ENCODE measurements at places on chromosomes 4 and X.

DNA sequence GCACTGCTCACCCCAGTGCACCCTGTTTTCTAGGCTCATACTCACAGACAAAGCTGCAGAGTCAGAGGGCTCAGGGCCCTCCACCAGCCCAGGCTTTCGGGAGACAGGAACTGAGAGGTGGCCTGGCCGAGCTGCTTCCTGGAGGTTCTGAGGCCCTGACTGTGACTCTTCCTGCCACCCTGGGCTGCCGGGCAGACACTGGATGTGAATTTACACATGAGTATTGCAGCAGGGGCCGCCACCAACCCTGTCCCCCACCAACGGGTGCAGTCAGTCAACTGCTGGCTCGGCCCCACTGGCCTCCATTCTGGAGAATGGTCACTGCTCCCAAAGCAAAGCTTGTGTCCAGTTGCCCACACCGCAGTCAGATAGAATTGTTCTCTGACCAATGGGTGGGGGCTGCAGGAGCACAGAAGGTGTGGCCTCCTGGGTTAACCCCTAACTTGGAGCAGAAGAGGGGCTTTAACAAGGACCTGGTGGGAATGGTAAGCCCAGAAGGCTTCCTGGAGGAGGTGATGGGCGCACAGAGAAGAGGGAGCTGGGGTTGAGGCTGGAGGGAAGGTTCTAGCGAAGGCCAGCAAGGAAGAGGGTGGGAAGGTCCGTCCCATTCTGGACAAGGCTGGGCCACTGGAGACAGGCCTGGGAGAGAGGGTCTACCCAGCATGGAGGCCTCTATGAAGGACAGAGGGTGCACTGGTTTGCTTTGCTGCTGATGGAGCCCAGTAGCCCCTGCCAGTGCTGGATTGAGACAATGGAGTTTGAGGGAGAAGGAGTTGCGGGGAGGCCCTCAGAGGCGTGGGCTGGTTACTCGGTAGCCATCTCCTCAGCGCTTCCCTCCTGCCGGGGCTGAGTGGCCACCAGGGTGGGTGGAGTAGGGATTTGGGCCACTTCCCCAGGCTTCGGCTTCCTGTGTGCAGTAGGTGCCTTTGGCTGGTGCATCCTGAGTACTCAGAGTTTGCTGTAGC lies 135.3 kb downstream of the CPZ start:
- DNase-seq = peak; percentile 6

DNA sequence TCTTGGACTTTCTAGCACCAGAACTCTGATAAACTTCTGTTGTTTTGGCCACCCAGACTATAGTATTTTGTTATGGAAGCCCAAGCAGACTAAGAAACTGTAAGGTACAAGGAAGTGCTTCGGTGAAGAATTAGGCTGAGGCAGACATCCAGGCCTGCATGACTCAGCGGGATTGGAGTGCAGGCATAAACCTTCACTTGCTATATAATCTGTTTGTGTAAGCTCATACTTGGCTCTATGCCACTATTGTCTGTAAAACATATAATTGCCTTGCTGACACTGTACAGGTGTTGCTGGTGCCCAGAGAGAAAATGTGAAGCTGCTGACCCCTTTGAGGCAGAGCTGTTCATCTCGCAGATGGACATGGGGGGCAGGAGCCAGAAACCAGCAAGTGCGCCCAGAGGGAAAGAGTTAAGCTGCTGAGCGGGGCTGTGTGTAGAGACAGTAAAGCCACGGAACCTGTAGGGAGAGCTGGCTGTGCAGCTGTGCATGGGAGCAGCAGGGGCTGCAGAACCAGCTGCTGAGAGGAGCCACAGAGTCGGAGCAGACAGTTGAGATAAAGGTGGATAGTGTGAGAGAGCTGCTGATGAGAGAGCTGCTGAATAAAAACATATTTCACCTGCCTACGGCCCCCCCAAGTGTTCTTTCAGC lies 96.2 kb downstream of the RBM46 start:
- DNase-seq = no peak

- no peak for DNase-seq
Measured at GRCh38 chr4:118904418-118904817, 15.8 kb downstream of the SYNPO2 start.

- no peak for DNase-seq
Measured at GRCh38 chr4:109462297-109462696, 28.7 kb downstream of the SEC24B start.

- no peak for DNase-seq
Measured at GRCh38 chr4:84639145-84639544, 56.2 kb downstream of the CDS1 start.

DNA sequence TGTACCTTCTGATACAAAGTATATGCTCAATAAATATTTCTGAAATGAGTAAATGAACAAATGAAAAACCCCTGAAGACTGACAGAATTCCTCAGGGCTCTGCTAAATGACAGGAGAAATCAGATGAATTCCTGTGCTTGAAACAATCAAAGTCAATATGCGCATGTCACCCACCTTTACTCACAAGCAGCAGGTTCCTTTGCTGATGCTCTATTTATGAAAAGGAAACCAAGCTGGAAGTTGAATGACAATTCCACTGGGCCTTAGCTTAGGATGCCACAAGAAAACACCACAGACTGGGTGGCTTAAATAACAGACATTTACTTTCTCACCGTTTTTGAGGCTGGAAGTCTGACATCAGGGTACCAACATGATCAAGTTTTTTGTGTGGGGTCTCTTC lies 477.5 kb upstream of the TEX13C start:
- DNase-seq = no peak

- no peak for DNase-seq
Measured at GRCh38 chr4:159252491-159252890, 149.6 kb downstream of the RAPGEF2 start.

GRCh38 chr4:180330521-180330920 lies 1912.7 kb upstream of the TENM3 start:
- DNase-seq = no peak

GRCh38 chr4:109319684-109320083 lies 17.2 kb upstream of the COL25A1 start:
- DNase-seq = no peak

- DNase-seq = no peak
Measured at GRCh38 chrX:13761606-13762414, 27.3 kb downstream of the OFD1 start.

DNA sequence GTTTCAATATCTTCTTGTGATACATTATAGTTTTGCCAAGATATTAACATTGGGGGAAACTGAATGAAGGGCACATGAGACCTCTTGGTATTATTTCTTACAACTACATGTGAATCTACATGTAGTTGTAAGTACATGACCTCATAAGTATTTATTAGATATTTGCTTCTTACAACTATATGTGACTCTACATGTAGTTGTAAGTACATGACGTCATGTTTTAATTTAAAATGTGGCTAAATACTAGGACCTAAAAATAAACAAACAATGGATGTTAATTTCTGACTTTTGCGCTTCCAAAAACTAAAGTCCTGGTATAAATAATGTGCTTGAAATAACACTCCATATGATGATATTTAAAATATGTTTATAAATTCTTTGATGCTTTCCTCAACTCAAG lies 190.2 kb downstream of the CBLL2 start:
- DNase-seq = no peak

GRCh38 chr4:60992037-60992436 lies 208.1 kb upstream of the ADGRL3 start:
- no peak for DNase-seq

DNA sequence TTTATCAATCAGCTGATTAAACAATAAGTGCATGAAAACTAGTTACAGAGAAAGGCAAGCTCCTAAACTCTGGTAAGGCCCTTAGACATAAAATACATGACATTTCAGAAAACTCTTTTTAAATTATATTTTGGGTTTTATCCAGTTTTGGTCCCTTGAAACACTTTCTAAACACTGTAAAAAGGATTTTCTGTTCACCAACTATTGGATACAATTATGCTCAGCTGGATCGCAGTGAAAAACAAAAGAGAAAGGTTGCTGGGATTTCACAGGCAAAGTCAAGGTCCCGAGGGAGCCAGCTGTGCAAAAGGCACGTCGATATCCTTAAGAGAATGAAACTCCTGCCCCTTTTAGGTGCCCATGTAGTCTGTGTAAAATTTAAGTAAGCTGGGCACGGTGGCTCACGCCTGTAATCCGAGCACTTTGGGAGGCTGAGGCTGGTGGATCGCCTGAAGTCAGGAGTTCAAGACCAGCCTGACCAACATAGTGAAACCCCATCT lies 1018.4 kb upstream of the INTU start:
- DNase-seq = no peak

- no peak for DNase-seq
Measured at GRCh38 chrX:48700951-48701653, 4.6 kb downstream of the SUV39H1 start.

- DNase-seq = peak; percentile 1
Measured at GRCh38 chr4:8921465-8921864, 49.8 kb upstream of the HMX1 start.

GRCh38 chrX:77014377-77015372 lies 432.5 kb upstream of the FGF16 start:
- no peak for DNase-seq

GRCh38 chr4:134057356-134057755 lies 144.2 kb downstream of the PABPC4L start:
- DNase-seq = no peak

- DNase-seq = no peak
Measured at GRCh38 chrX:38798956-38799355, 2.3 kb upstream of the MID1IP1 start.

- DNase-seq = no peak
Measured at GRCh38 chrX:73922856-73923455, 360.0 kb downstream of the CHIC1 start.

GRCh38 chr4:181166742-181167399 lies 1076.3 kb upstream of the TENM3 start:
- no peak for DNase-seq

- no peak for DNase-seq
Measured at GRCh38 chrX:29826742-29827141, 388.6 kb upstream of the MAGEB2 start.

- DNase-seq = no peak
Measured at GRCh38 chr4:179116581-179116980, 1674.3 kb upstream of the AGA start.

GRCh38 chr4:130028552-130028951 lies 932.6 kb downstream of the C4orf33 start:
- no peak for DNase-seq

DNA sequence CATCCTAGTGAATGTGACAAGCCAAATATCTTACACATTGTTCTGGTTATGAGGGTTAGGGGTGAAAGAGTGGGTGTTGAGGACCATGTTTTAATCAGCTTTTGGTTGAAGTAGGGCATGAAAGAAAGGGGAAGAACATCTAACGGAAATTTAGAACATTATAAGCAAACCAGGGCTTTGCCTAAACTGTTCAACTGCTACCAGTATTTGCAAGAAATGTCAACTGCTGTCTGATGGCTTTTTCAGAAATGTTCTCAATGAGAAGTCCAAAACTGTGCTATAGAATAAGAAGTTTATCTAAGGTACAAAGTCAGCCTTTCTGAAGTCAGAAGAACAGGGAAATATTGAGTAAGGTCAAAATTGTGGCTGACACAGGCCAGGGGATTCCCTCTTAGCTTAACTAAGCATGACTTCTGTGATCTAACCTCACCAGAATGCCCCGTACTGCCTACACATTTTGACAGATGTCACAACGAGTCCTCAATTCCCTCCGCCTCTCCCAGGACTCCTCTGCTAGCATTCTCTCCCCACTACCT lies 67.1 kb downstream of the DTHD1 start:
- DNase-seq = peak; percentile 41

DNA sequence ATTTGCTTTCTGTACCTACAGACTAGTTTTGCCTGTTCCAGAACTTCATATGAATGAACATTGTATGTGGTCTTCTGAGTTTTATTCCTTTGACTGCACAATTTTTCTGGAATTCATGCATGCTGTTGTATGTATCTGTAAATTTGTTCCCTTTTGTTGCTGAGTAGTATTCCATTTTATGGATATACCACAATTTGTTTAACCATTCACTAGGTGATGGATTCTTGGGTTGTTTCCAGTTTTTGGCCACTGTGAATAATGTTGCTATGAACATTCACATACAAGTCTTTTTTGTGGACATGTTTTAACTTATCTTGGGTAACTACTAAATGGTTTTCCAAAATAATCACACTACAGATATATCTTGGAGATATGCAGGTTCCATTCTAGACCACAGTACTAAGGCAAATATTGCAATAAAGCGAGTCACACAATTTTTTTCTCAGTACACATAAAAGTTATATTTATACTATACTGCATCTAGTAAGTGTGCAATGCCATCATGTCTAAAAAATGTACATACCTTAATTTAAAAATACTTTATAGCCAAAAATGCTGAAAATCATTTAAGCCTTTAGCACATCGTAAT lies 58.7 kb downstream of the TSPAN5 start:
- DNase-seq = no peak

- peak; percentile 44 for DNase-seq
Measured at GRCh38 chr4:39718366-39719323, 20.7 kb downstream of the UBE2K start.

GRCh38 chr4:26065833-26066232 lies 151.8 kb downstream of the SMIM20 start:
- no peak for DNase-seq

DNA sequence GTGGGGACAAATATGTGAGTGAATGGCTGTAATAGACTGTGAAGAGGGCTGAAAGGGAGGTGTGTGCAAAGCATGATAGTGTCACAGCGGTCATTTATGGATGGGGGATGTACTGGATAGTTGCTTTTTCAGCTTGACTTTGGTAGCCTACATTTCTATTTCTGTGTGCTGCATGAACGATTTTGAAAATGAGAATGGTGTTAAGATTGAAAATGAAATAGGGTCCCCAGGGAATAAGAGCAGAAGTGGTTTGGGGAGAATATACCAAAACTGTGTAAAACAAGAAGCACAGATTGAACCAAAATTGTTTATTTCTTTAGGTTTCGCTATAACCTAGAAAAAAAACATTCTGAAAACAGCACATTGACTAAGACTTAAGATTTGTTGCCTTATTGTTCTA lies 58.8 kb upstream of the CLNK start:
- DNase-seq = no peak

DNA sequence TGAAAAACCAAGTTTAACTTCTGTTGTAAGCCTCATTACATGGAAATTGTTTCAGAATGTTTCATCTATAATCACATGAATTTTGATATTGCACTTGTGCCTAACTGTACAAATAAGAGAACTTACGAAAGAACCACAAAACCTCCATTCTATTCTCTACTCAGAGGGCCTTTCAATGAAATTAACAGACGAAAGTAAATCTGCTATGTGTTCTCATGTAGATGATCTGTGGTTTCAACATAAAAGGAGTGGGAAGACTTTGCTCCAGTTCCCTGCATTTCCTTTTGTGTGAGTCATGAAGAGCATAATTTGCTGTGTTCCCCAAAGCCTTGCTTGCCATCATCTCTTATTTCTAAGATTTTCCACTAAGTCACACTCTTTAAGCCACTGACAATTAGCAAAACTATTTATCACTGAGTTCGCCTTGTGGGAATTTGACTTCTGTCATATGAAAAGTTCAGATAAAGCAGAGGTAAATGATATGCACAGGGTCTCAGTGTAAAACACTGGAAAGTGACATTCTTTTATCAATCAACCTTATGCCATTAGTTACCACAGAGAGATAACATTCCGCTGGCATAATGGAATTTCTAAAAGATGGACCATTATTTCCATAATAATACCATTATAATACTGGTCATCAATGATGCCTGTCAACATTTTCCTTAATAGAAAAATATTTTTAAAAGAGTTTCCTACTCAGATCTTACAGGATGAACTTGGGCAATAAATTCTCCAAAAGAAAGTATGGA lies 329.8 kb downstream of the NR3C2 start:
- no peak for DNase-seq
